ENCODE measurements at places on chromosomes 2 and 18.

GRCh38 chr2:157258520-157259326 lies 1.2 kb downstream of the GALNT5 start:
- no peak for DNase-seq

DNA sequence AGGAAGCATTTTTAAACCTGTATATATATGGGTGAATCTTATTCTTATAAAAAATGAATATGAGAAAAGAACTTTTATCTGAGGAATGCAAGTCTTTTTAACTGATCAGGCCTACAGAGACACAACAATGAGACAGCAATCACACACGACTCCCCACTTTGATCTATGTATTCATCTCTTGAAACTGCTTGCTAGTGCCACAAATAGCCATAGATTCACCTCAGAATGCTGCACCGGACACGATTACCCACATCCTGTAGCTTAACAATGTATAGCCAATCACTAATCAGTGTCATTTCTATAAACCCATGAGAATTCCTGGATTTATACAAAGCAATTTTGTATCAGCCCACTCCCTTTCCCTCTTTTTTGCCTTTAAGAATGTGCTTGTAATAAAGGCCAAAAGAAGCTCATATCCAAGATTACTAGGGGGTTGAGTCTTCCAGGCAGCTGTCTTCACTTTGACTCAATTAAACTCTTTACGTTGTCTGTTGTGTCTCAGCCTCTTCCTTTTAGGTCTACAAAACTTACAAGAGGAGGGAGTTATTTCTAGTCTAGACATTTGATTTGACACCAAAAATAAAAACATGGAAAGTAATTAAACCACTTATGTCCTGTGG lies 94.9 kb downstream of the MBD2 start:
- DNase-seq: no peak

DNA sequence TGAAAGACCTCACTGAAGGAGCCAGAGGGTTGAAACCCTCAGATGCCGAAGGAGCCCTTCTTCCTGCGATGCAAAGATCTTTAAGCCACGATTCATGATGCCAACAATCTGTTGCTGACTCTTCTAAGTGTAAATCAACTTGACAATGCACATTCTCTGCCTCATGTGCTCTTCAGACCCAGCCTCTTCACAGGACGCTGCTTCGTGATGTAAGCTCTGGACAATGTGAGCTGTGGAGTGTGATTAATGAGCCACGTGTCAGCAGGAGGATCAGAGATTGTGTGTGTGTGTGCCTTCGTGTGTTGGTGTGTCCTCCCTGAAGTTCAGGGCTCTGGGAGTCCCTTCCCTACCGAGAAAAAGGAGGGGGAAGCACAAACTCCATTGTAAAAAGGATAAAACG lies 26.5 kb upstream of the TWIST2 start:
- peak; percentile 6 for DNase-seq

- DNase-seq: no peak
Measured at GRCh38 chr2:23055251-23055650, 329.7 kb upstream of the KLHL29 start.

GRCh38 chr2:27313882-27314645 lies 5.8 kb upstream of the UCN start:
- DNase-seq: no peak

All from NCI-H1417 (cell line).